ENCODE measurements at places on chromosomes 2 and 18.

DNA sequence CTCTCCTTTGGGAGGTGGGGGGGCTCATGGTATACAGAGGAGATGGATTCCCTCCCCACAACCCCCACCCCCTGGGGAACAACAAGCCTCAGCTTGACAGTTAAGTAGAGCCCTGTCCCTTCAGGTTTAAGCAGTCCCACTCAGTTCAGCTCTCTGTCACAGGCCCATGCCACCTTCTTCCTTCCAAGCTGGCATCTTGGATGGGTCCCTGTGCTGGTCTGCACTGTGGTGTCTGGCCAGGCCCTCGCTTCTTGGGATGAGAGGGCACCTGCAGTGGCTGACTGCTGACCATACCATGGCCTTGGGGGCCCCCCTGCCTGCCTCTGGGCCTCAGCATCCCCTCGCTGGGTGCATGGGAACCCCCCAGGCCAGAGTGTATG lies 20.4 kb upstream of the GPR17 start:
- no peak for DNase-seq

DNA sequence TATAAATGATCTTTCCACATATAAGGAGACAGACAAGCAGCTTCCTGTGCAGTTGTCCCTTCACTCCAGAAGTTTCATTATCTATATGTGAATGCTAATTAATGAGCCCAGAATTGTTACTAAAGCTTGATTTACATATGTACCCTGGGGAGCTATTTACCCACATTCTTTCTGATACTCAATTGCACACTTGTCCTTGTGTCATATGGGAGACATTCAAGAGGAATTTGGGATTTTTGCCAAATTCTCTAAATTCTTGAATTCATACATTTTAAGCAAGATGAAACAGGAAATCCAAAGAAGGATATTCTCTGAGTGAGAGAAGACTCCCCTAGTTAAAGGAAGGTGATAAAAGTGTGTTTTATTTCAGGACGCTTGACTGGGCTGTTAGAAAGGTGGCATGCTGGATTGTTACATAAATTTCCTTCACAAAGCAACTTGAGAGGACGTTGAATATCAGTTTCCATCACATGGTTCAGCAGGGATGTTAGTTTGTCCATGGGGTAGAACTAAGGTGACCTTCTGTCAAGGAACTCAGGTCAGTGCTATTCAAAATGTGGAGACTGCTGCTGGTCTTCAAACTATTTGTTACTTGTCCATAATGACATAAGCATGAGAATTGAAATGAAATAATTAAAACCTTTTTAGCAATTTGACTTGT lies 368.2 kb downstream of the IRS1 start:
- DNase-seq: no peak

DNA sequence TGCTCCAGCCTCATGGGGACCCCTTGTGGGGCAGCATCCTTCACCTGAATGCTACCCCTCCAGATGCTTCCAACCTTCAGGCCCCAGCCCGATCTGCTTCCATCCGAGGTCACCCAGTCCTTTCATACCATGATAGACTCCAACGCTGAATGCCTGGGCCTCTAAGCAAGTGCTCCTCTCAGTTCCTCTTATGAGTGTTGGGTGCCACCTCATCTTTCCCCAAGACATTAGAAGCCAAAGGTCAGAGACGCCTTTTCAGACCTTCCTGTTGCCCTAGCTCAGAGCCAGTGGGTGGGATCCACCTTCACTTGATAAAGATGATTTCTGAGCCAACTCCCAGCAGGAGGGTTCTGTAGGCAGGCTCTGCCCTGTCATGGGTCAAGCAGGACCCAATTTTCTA lies 174.5 kb upstream of the MGAT5 start:
- DNase-seq: no peak

- DNase-seq: no peak
These were observed 11.4 kb upstream of the KCNG2 start for GRCh38 chr18:79786304-79786703.

GRCh38 chr2:58922245-58922644 lies 681.1 kb upstream of the FANCL start:
- DNase-seq: no peak

GRCh38 chr2:226564667-226565066 lies 235.0 kb downstream of the IRS1 start:
- no peak for DNase-seq

DNA sequence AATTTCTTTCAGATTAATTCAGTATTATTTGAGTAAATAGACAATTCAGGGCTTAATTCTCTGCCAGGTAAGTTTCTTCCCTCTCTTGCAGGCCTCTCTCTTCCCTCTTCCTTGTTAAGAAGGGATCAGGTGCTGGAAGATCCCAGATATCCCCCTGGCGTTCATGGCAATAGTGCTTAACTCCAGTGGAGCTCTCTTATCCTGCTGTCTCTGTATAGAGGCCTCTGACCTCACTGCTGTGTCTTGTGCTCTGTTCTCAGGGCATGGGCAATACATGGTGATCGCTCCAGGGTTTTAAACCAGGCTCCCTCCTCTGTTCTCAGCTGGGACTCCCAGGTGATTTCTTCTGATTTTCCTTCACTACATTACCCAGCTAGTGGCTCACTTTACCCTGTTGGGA lies 226.8 kb downstream of the MC4R start:
- no peak for DNase-seq

DNA sequence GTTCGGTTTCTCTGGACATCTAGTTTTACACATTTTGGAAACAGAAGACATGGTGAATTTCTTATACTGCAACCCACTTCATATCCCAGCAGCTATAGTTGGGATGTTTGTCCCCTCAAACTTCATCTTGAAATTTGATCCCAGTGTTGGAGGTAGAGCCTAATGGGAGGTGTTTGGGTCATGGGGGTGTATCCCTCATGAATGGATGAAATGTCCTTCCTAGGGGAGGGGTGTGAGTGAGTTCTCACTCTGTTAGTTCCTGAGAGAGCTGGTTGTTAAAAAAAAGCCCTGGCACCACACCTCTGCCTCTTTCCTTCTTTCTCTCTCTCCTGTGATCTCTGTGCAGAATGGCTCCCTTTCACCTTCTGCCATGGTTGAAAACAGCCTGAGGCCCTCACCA lies 369.0 kb upstream of the KCNJ3 start:
- no peak for DNase-seq

DNA sequence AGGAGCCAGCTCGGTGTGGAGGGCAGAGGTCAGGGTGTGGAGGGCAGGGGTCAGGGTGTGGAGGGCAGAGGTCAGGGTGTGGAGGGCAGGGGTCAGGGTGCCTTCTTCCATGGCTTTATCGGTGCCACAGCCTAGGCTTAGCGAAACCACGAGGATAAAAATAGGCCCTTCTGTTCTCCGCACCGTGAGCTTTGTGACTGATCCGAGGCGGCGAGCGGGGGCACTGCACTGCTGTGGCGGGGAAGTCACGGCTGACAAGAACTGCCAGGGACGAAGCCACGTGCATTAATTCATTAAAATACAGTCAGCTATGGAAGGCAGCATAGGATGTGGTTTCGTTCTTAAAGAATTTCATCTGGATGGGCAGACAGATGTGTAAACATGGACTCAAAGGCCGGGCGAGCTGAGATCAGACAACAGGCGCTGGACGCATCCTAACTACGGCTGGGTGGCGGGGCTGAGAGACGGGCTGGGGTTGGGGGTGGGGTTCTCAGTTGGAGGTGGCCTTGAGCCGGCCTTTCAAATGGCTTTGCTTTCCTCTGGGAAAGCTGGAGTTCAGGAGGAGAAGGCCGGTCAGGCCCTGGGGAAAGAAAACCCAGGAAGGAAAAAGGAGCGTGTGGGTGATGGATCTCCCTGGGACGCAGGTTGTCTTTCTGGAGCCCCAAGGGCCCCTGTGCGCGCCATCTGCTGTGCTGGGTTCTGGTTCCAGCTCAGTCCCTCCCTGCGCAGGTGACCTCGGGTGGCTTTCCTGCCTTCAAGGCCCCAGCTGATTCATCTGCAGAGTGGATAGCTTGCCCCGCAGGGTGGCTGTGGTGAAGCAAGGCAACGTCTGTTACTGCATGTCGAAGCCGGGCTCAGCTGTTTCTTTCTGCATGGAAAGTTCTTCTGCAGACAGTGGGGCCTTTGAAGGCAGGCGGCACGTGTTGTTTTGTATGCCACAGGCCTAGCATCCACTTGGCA lies 958 bp upstream of the ALLC start:
- no peak for DNase-seq

GRCh38 chr2:78540255-78540654 lies 485.2 kb upstream of the REG3G start:
- DNase-seq: no peak

DNA sequence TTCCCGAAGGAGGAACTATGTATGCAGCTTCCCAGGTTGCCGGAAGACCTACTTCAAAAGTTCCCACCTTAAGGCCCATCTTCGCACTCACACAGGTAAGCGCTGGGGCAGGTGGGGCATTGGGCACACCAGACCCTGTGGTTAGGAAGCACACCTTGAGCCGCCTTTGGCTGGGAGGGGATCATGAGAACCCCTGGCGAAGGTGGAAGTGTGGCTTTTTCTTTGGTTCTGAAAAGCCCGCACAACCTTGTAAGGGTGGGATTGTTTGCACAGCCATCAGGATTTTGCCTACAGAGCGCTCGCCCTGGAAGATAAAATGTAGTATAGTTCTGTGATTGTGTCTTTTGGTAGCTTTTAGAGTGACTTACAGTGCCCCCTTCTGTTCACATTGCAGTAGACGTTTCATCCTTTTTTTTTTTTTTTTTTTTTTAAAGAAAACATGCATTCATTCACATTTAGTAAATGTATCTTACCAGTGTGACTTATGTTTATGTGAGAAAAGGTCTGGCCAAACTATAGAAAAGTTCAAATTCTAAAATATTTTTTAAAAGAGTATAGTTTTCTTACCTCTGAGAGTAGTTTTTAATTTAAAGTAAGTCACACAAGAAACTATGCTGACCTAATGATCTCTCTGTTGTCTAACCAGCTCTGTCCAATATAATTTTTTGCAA lies 5.3 kb downstream of the KLF11 start:
- no peak for DNase-seq

DNA sequence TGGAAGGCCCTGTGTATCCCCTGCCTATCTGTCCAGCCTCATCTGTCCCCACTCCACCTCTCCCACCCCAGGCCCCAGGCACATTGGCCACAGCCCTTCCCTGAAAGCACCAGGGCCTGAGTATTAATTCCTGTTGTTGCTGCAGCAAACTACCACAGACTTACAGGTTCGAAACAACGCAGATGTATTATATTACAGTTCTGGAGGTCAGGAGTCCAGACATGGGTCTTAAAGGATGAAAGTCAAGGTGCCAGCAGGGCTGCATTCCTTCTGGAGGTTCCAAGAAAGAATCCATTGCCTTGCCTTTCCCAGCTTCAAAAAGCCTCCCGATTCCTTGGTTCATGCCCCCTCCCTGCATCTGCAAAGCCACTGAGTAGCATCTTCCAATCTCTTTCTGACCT lies 78.7 kb upstream of the LAPTM4A start:
- DNase-seq: no peak

- DNase-seq: no peak
These were observed 31.8 kb downstream of the BCL2 start for GRCh38 chr18:63287691-63288220.

GRCh38 chr2:385061-385460 lies 97.2 kb upstream of the ALKAL2 start:
- DNase-seq: no peak

DNA sequence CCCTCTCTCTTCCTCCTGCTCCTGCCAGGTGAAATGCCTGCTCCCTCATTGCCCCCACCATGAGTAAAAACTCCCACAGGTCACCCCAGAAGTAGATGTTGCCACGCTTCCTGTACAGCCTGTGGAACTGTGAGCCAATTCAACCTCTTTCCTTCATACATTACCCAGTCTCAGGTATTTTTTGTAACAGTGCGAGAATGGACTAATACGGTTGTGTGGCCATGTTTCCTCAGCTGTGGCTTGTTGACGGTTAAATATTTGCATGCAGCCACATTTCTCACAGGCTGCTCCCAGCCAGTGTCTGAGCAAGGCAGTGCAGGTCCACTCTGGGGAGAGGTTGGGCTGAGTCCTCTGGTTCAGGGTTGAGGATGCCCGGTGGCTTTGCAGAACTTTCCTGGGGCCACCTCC lies 27.8 kb upstream of the COPS8 start:
- DNase-seq: no peak

GRCh38 chr2:143649226-143649740 lies 520.1 kb downstream of the ARHGAP15 start:
- DNase-seq: no peak

DNA sequence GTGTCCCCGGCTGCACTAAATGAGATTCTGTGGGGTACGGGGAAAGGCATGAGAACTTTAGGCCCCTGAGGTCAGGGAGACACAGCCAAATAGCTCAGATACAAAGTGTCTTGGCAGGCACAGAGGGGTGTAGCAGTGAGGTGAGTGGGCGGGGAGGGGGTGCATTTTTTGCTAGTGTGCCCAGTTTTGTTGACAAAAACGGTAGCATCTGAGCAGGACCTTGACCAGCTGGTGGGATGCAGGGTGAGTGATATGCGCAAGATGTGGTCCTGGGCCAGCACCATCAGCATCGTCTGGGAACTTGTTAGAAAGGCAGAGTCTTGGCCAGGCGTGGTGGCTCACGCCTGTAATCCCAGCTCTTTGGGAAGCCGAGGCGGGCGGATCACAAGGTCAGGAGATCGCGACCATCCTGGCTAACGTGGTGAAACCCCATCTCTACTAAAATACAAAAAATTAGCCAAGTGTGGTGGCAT lies 127.3 kb upstream of the LGALSL start:
- DNase-seq: no peak

DNA sequence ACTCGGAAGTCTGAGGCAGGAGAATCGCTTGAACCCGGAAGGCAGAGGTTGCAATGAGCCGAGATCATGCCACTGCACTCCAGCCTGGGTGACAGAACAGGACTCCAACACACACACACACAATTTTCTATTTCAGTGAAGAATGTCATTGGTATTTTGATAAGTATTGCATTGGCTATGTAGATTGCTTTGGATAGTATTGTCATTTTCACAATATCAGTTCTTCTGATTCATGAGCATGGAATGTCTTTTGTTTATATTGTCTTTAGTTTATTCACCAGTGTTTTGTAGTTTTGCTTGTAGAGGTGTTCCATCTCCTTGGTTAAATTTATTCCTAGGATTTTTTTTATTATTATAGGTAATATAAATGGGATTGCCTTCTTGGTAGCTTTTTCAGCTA lies 693.4 kb upstream of the SYT4 start:
- DNase-seq: no peak

- no peak for DNase-seq
These were observed 56.2 kb downstream of the ALPK2 start for GRCh38 chr18:58572680-58573079.
